MG63 (cell line): ENCODE measurements at places on chromosomes 2 and 18.

DNA sequence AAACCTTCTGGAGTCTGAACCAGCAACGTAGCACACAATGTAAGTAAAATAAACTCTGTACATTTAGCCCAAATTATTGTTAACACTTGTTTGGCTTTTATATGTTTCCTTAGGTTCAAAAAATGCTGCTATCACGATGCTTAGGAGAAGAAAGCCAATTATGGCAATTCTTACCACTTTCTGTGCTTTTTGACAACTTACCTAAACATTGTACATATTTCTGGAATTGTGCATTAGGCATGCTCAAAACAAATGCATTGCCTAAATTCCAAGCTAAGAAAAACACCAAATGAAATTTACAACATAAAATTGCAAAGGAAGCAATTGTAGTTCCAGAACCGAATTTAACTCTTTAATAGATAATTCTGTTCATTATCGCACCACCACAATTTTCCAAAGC is 585.6 kb upstream of the DSEL start:
- no peak for DNase-seq

DNA sequence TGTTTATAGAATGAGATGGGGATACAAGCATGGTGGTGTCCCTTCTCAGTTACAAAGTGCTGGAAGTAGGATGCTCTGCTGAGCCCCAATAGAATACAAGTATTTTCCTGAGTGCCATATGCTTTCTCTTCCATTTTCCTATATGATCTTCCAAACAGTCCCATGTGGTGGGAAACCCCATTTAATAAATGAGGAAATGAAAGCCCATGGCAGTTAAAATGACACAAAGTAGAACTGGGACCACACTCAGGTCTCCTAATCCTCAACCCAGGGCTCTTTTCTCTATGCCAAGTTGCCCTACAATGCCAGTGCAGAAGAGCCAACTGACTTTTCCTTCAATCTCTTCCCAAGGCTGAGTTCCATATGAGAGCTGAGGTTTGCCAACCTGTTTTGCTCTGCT is 210.2 kb upstream of the FBXO11 start:
- DNase-seq = no peak

DNA sequence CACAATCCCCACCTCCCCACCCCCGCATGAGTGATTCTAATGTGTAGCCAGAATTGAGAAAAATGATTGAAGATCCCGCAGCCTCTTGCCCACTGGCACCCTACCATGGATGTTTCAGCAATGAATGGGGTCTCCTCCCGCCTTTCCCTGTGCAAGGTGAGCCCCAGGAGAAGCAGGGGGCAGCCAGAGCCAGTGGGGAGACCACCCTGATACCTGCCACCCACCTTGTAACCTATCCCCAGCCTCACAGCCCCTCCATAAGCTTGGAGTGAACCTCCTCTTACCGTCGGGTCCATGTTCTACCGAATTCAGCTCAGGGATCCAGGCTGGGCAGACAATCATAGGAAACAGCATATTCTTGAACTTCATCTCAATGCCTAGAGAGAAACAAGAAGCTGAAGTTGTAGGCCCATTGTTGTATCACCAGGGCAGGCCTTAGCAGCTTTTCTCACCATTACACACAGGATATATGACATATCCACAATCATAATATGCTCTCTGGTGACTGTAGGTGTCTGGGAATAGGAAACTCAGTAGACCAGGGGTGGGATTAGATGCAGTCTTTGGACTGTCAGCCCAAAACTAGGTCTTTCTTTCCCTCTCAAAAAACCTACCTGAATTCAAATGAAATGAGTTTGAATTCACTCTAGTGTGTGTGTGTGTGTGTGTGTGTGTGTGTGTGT is 30.9 kb downstream of the XDH start:
- DNase-seq = no peak

- no peak for DNase-seq
Measured at GRCh38 chr18:7467708-7468466, 99.2 kb upstream of the PTPRM start.

GRCh38 chr2:209614690-209615369 is 156.8 kb upstream of the UNC80 start:
- no peak for DNase-seq

- DNase-seq = no peak
Measured at GRCh38 chr2:105867587-105867986, 122.9 kb downstream of the NCK2 start.

DNA sequence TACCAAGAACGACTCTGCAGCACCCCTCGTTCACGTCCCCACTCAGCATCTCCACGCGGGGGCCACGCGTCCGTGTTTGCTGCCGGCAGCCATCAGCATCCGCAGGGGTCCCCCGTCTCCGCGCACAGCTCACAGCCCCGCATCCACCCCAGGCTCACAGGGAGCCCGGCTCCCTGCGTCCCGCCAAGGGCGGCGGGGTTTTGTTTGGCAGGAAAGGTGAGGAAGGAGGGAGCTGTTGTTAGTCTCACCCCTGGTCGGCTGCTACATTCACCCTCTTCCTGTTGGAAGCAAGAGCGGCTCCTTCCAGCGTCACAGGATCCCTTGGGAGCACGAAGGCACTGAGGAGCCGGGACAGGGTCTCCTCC is 131.0 kb upstream of the CTDP1 start:
- DNase-seq = no peak

- DNase-seq = no peak
Measured at GRCh38 chr18:64852281-64852680, 703.4 kb upstream of the LINC00305 start.

DNA sequence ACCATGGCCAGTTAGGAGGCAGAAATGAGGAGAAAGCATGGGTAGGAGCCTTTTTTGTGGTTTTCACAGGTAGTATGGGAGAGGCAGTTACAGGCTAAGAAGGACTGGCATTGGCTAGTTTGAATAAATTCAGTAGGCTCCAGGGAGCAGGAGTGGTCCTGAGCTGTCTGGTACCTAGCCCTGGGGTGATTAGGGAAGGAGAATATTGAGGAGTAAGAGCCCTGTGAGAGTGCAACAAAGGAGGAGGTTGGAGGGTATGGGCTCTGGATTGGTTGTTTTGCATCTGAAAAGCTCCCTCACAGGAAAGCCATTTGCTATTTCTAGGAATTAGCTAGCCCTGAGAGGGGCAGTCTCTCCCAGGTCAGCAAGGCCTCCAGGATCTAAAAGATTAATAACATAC is 13.3 kb upstream of the TCF7L1 start:
- no peak for DNase-seq

DNA sequence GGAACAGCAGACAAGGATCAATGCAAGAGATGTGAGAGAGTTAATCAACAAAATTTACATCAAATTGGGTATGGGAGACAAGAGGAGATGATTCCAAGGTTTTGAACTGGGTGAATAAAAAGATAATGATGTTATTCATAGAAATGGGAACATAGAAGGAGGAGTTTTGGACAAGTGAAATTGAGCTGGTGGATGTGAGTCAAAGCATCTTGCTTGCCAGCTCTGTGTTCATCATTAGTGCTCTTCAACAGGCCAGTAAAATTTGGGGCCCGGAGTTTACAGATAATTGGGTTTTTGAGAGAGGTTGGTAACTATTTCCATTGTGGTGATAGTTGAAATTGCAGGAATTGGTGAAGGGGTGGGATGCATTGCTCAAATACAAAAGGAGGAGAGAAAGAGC is 69.9 kb upstream of the CAVIN2 start:
- DNase-seq = peak; percentile 35
